Renal pelvis (tissue), 12 donors: ENCODE measurements at places on chromosomes 13 and 19. TPM values are rescaled to one million over a fixed set of nuclear protein-coding genes. Genes with fewer than 3 reads are reported as not detected.
A peak's percentile ranks its signal among the peaks of the same experiment; 100 is the strongest.

Gene PLK5
- polyA plus RNA-seq: 0.46 TPM

Gene PABPC3
- 1.1 TPM for polyA plus RNA-seq

Gene TNNT1
- polyA plus RNA-seq: 4.6 TPM

Gene CLEC4M
- polyA plus RNA-seq: 3.9 TPM

Gene LILRA2
- 0.58 TPM for polyA plus RNA-seq

Gene C19orf18
- polyA plus RNA-seq: 2.8 TPM

Gene ANGPTL8
- 0.96 TPM for polyA plus RNA-seq

Gene ACP7
- polyA plus RNA-seq: 0.67 TPM

Gene ZNF546
- polyA plus RNA-seq: 11.2 TPM

Gene HSD17B14
- 38.3 TPM for polyA plus RNA-seq

- no peak for DNase-seq
These were observed 603 bp downstream of the TM9SF2 start for GRCh38 chr13:99501848-99502301.

- no peak for DNase-seq
These were observed 118.8 kb downstream of the NUFIP1 start for GRCh38 chr13:44870456-44870929.

DNA sequence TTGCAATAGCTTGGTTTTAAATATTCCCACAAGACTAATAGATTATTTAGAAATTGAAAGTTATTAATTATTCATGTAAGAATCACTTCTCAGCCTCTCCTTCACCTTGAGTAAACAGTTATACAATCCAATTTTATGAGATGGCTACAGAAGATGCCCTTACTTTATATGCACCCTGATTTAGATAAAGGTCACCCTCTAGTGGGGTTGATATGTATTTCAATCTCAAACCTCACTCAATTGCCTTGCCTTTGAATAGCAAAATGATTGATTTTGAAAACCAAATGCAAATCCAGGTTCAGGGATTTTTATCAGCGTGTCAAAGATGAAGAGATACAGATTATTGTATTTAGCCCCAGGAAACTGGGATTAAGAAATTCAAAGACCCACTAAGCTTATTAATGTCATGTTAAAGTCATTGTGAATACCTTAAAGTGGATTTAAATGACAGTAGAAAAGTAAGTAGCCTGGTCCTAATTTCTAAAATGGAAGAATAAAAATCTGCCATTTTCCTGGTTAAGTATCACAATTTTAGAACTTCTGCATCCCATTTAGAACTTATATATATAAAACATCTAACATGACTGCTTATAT, 305.1 kb downstream of the ITGBL1 start:
- DNase-seq: peak; percentile 30

DNA sequence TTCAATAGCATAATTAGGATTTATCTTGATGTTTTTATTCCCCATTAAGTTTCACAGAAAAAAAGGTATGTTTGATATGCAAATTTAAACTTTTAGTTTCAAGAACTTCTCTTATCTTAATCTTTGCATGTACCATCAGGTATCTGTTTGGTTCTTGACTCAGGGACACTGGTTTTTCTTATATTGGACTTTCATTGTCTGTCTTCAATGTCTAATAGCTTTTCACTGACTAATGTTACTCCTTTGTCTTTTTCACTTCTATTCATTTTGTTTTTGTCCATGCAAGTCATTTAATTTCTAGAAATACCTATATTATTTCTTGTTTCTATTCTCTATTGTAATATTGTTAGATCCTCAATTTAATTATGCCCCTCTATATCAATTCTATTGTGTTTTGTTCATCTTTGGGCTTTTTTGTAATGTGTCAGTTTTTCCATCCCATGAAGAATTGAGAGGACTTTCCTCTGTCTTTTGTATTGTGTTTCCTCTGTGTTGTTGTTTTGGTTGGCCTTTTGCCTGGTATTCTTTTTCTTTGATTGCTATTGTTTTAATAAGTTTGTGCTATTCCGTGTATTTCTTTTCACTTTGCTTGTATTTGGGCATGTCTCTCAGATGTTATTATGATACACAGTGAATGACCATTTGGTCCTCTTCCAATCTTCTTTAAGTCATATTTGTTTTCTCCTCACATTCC, 58.3 kb upstream of the ANKRD10 start:
- DNase-seq: no peak

DNA sequence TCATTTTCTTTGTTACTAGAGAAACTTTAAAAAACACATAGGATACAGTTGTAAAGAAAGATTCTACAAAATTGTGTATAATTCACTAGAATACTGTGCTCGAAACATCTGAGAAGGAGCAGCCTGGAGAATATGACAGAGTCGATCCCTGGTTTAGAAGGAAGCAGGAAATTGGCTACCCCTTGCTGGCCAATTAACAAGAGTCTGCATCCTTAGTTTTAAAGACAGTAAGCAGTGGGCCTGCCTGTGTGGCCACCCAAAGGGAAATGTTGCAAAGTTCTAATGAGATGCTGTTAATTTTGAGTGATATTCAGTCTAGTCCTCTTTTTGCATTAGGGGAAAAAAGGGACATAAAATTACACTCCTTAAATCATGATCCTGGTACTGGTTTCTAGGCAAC, 988.6 kb downstream of the PCDH17 start:
- DNase-seq: no peak

GRCh38 chr19:41848666-41849065, 3.8 kb downstream of the DMRTC2 start:
- no peak for DNase-seq

GRCh38 chr19:4369109-4369887, 25.9 kb downstream of the MPND start:
- DNase-seq: no peak

- no peak for DNase-seq
These were observed 1074.4 kb upstream of the PRR20A start for GRCh38 chr13:56066321-56066720.

DNA sequence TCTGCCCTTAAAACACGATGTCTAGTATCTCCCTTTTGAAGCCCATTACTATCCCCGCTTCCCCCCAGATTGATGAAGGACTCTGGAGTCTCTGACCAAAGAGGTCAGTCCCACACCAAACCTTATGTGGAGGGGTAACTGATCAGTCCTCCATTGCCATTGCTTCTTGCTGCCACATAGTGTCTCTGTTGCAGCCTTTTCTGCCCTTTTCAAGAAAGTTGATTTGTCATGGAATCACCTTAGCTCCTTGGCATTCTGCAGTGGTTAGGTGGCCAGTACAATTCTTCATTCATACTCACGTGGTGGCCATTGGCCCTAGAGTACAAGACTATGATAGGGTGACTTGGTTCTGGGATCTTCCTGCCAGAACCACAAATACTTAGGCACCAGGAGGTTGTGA, 8.4 kb upstream of the HTR2A start:
- DNase-seq: no peak

DNA sequence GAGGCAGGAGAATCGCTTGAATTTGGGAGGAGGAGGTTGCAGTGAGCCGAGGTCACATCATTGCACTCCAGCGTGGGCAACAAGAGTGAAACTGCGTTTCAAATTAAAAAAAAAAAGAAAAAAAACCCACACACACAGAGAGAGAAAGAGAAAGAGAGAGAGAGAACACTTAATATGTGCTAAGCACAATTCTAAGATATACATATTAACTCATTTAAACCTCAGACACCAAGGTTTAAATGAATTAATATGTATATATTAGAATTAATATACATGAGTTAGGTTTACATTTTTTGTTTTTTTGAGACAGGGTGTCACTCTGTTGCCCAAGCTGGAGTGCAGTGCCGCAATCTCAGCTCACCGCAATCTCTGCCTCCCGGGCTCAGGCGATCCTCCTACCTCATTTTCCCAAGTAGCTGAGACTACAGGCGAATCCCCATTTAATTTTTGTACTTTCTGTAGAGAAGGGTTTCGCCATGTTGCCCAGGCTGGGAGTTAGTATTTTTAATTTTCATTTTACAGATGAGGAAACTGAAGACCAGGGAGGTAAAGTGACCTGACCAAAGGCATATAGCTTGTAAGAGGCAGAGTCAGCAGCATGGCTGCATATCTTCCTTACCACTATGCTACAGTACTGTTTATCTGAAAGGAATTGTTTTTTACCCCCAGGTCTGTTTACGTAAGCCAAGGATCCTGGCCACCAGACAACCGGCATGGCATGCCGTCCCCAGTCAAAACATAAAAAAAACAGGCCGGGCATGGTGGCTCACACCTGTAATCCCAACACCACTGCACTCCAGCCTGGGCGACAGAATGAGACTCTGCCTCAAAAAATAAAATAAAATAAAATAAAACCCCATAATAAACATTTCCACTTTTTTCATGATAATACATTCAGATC, 2.3 kb downstream of the SYMPK start:
- DNase-seq: no peak

DNA sequence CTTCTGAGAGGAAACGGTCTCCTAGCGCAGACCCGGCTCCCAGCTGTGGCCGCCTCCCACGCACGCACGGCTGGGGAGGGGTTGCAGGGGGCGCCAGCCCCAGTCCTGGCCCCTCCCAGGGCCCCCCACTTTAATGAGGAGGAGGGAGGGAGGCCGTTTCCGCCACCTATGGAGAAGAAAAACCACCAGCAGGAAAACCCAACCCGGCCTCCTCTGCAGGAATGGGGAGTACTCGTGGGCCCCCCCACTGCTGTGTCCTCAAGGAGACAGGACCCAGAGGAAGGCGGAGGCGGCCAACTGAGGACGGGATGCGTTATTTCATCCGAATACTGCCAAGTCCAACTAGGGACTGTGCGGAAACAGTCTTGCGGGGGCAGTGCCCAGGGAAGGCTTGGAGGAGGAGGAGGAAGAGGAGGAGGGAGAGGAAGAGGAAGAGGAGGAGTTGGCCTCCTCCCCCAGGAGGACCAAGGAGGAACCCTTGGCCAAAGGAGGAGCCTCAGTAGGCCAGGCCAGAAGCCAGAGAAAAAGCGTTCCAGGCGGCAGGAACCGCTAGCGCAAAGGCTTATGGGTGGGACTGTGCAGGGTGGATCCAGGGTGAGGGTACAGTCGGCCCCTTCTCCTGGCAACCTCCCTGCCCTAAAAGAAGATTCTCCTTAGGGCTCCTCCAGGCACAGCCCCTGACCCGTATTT, 3.9 kb upstream of the SSBP4 start:
- DNase-seq: peak; percentile 88

GRCh38 chr13:33490461-33491327, 205.1 kb upstream of the STARD13 start:
- no peak for DNase-seq

DNA sequence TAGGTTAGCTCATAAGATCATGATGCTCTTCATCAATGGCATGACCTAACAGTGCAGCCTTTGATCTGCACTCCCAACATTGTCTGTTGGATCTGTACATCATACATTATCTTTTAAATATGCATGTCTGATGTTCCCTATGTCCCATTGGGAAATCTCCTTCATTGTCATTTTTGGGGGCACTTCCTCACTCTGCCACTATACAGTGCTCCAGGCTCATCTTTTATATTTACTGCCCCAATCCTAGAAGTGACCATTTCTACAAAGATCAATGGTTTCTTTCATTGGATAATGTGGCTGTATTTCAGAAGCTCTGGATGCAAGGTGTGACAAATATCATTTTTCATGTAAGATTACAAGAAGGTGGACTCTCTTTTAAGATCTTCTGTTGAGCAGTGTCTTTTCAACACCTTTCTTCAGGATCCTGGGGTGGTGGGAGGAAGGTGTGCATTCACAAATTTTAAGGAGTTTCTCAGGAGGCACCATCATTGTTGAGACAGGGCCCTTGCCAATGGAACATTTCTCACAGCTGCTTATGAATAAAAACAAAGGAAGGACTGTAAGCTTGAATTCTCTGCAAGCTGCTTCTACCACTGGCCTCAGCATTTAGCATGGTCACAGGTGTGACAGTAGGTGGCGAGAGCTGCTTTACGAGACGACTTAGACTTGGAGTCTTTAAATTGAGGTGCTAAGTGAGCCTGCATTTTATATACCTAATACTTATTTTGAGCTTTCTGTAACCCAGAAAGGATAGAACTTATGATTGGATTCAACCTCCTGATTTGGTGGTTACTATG, 403.0 kb downstream of the LMO7 start:
- DNase-seq: no peak

- no peak for DNase-seq
These were observed 494.8 kb downstream of the TBC1D4 start for GRCh38 chr13:74987124-74987690.

GRCh38 chr13:112775791-112776279, 86.0 kb downstream of the ATP11A start:
- no peak for DNase-seq

DNA sequence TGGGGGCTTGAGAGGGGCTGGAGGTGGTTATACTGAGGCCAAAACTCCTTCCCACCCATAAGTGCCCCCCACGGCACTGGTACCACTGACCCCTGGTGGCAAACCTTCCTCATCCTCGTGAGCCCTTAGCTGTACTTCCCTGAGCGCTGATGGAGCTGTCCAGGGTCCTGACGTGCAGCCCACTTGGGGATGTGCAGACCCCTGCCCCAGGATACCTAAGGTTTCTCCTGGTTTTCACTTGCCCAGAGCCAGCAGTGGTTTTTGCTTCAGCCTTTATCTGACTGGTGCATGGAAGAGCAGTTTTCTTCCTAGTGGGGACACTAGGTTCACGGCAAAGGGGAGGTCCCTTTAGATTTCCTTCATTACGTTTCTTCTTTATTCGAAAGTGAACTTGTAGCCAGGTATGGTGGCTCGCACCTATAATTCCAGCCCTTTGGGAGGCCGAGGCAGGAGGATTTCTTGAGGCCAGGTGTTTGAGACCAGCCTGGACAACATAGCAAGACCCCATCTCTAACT, 28.7 kb upstream of the KCTD15 start:
- DNase-seq: peak; percentile 74

DNA sequence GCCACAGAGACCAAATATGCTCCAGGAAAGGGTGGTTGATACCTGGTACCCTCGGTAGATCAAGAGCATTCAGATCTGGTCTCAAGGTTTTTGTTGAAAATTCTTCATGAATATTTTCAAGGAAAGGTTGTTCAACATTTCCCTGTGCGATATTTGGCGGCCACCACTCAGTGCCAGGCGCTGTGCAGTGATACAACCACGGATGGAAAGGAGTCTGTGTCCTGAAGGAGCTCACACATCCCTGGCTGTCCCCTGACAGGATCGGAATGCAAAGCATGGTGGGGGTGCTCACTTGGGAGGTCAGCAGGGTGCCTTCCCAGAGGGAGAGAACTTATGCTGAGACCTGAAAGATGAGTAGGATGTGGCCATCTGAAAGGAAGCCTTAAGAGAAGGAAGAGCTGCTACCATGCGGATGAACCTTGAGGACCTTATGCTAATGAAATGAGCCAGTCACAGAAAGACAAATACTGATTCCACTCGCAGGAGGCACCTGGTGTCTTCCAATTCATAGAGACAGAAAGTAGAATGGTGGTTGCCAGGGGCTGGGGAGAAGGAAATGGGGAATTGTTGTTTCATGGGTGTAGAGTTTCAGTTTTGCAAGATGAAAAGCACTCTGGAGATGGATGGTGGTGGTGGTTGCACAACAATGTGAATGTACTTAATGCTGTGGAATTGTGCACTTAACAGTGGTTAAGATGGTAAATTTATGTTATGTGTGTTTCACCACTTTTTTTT, 41.6 kb downstream of the HSPH1 start:
- no peak for DNase-seq

DNA sequence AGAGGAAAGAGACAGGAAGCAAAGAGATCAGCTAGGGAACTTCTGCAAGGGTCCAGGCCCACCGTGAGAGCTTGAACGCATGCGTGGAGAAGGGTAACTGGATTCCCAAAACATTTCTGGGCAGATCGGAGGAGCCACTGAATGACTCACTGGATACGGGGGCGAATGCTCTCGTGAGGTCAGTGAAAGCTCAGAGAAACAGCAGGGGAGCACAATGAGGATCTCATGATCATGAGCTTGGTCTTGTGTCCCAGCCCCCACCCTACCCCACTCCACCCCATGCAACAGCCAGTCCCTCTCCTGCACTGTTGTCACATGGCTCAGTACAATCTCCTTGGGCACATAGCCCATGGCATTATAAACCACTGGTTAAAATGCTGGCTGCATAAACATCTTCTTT, 40.6 kb downstream of the DCLK1 start:
- no peak for DNase-seq

- no peak for DNase-seq
These were observed 781 bp downstream of the QPCTL start for GRCh38 chr19:45693106-45693788.
